ENCODE measurements at places on chromosomes 6 and 20.

DNA sequence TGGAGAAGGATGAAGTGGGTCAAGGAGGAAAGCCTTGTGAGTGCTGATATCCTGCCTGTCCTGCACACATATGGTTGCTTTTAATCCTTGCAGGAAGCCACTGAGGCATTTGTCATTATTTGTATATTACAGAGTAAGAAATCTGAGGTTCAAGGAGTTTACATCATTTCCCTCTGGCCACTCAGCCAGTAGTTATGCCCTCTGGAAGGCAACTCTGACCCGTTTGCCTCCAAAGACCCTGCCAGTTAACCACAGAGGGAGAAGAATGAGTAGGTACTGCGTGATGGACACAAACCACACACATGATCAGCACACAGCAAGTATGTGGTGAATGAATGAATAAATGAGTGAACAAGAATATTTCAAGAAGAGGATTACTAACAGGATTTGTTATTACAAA, 7.9 kb upstream of the FAM210B start:
- no peak for DNase-seq

DNA sequence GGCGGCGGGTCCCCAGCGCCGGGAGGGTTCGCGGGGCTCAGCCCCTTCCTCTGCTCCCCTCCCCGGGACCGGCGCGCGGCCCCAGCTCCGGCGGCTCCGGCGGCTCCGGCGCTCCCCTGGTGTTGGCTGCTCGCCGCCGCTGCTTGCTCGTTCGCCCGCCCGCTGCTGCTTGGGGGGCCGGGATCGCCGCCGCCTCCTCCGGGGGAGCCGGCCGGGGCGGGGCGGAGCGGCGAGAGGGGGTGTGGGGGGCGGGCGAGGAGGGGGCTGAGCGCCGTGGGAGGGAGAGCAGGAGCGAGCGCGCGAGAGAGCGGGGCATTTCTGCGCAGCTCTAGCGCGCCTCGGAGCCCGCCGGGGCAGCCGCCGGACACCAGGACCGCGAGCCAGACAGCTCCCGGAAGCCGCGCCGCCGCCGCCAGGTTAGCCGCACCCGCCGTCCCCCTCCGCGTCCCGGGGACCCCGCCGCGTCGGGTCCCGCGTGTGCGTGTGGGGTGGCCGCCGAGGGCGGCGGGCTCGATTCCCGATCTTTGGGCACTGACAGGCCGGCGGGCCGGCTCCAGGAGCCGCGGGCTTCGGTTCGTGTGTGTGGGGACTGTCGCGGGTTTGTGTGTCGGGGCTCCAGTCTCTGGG, 62.0 kb upstream of the EPB41L1 start:
- no peak for DNase-seq

GRCh38 chr6:37783856-37784584, 35.5 kb upstream of the ZFAND3 start:
- no peak for DNase-seq

DNA sequence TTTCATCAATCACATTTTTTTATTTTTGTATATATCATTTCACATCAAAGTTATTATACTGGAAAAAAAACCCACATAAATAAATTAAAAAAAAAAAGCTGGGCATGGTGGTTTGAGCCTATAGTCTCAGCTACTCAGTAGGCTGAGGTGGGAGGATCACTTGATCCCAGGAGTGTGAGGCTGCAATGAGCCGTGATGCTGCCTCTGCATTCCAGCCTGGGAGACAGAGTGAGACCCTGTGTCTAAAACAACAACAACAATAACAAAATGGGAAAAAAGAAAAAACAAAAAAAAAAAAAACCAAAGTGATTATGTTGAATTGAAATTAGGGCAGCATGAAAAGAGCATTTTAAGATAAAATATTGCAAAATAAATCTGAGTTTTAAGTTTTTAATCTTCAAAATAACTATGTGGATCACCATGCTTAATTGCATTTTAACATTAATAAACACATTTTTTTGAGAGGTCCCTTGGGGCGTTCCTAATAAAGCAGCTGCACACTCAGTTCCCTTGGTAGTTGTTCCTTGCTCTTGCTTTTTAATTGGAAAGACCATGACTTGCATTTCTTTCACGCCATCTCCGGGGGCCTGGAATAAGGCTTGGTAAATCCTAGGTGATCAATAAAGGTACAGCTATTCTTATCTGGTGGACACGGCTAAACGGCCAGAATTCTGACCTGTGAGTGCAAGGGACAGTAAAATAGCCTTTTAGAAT, 15.1 kb downstream of the NOX3 start:
- DNase-seq: no peak

GRCh38 chr6:79913369-79913768, 34.0 kb downstream of the ELOVL4 start:
- DNase-seq: no peak

DNA sequence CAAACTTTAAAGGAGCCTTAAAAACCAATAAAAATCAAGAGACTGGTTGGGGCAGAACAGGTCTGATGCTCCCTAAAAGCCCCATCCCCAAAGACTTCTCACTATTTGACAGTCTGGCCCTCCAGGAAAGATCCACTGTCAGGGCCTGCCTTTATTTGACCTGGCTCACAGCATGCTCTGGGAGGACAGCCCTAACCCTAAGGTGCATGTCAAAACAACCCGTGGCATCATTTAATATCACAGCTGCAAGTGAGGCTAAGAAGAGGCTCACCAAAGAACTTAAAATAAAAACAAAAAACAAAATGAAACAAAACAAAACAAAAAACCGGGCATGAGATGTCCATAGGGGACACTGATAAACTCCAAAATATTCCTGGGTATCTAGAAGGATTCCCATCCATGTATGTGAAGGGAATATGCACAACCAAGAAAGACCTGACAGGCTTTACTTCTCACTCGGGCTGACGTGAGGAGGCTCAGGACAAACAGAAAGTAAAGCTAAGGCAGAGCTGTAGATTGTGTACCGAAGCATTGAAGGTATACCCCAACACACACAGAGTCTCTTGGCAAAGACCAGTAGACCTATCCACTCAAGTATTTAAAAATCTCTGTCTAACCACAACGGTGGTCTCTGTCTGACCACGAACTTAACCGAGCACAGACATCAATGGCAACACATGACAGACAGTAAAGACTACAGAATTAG, 57.3 kb downstream of the AHI1 start:
- DNase-seq: no peak

DNA sequence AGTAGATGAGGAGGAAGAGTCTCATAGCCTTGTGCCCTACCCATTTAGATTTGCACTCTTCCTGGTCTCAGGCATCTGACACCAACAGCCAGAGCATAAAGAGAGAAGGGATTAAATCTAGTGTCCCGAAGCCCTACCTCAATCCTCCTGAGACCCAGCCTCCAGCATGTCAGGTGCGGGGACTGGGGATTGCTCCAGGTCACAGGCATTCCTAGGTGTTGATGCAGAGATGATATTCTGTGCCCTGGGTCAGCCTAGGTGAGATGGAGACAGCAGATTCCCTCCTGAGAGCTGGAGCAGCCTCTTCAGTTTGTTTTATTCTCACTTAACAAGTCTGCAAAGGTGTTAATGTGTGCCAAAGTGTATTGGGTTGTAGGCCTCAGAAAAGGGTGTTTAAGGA, 89.8 kb downstream of the ANKRD6 start:
- no peak for DNase-seq

DNA sequence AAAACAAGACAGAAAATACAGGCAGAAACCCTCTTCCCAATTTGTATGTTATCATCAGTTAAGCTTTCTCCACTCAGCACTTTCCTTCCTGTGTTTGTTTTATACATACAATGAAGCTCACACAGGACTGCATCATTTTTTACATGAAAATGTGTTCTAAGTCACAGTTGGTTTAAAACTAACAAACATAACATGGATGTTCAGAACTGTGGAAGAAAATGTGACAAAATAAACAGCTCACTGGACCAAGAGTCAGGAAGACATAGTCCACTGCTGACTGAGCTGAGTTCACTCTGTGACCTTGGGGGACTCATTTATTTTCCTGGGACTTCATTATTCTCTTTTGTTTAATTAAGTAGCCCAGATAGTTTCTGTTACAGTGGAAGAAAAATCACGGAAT, 331.5 kb downstream of the SYNE1 start:
- no peak for DNase-seq

DNA sequence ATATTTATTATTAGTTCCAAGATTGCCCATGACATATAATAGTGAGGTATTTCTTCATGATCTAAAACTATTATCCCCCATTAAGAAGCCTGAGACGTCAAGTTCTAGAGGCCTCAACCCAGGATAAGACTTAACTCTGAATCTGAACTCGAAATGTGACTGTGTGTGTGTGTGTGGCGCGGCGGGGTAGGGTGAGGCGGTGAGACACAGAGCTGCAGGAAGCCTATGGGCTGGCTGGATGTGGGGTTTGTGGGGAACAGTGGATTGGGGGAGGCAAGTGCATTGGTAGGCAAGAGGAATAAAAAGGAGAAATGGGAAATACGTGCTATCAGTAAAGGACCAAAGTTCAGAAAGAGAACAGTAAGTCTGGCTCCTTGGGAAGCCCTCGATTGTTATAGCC, 66.5 kb upstream of the RNF146 start:
- no peak for DNase-seq

DNA sequence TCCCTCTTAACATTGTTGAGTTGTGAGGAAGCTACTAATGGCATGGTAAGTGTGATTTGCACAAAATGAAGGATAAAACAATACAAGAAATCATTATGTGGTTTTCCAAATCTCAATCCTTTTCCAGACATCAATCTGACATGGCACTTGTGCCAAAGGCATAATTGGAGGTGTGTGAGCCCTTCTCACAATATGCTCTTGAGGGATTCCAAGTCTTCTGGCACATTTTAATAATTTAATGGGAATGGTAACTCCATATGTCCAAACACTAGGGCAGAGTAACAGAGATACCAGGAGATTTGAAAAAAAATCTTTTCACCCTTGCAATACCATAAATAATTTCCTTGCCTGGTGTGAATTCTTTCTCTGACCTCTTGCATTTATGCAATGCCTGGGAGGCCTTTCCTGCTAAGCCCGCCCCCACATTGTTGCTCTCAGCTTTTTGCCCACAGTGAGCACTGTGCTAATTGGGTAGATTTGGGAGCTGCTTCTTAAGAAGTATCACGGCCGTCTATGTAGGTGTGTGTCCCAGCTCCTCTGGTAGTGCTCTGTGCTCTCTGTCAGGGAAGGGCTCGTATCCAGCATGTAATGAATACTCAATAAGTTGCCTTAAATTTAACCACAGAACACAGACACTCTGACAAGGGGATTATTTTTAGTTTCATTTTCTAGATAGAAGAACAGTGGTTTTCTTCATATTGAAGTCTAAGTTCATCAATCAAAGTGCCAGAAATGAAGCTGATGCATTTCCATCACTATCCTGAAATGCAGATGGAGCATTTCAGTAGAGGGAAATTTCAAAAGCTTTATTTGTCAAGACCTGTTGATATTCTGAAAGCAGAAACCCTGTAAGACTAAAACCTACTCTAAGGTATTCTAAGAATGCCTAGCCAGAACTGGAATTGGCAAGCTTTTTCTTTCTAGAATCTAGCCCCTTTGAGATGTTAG, 54.4 kb upstream of the CEP85L start:
- DNase-seq: no peak

DNA sequence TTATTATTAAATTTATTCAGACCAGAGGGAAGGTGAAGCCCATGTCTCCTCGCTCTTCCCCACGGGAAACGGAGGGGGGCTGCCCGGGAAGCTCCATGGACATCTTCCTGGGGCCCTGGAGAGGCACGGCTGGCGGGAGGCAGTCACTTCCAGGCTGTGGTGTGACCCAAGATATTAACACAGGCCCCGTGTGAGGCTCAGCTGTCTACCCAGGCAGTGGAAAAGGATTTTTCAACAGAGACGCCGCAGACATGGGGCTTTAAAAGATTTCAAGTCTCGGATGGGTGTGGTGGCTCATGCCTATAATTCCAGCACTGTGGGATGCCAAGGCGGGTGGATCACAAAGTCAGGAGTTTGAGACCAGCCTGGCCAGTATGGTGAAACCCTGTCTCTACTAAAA, 117.9 kb downstream of the ERMARD start:
- DNase-seq: no peak

DNA sequence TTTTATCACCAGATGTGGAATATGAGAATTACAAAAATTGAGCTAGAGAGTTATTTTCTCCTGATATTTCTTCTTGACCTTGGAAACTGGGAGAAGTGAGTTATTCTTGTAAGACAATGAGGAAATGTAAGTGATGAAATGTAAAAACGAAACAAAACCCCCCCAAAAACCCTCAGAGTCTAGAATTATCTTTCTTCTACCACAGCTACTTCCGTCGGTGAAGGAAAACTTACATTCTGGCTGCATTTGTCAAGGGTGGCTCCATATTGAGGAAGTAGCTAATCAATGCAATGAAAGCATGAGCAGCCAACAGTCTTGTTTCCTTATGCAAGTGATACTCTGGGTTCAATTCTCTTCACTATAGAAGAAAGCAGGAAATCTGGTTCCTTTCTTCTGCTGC, 661.7 kb upstream of the CITED2 start:
- DNase-seq: no peak

- DNase-seq: no peak
Observed at GRCh38 chr6:7112741-7113313, 5.1 kb downstream of the RREB1 start.

GRCh38 chr20:62275219-62275618, 27.6 kb upstream of the ADRM1 start:
- no peak for DNase-seq

- no peak for DNase-seq
Observed at GRCh38 chr6:146027586-146028251, 1.1 kb upstream of the GRM1 start.

All from activated T-helper 1 cell treated with anti-CD3 and anti-CD28 coated beads, Interleukin-2, amount 50 U/mL, for 16 hours (primary cell).